Large intestine (tissue), 12 donors: ENCODE measurements at places on chromosomes 3 and 15. TPM values are rescaled to one million over a fixed set of nuclear protein-coding genes. Genes with fewer than 3 reads are reported as not detected.

Gene TMEM207
- polyA plus RNA-seq = 2.9 TPM

Gene KY
- polyA plus RNA-seq = 3.1 TPM

Gene HIGD2B
- polyA plus RNA-seq = not detected

Gene FAM174B
- polyA plus RNA-seq = 15.5 TPM

Gene KNG1
- 5.1 TPM for polyA plus RNA-seq

DNA sequence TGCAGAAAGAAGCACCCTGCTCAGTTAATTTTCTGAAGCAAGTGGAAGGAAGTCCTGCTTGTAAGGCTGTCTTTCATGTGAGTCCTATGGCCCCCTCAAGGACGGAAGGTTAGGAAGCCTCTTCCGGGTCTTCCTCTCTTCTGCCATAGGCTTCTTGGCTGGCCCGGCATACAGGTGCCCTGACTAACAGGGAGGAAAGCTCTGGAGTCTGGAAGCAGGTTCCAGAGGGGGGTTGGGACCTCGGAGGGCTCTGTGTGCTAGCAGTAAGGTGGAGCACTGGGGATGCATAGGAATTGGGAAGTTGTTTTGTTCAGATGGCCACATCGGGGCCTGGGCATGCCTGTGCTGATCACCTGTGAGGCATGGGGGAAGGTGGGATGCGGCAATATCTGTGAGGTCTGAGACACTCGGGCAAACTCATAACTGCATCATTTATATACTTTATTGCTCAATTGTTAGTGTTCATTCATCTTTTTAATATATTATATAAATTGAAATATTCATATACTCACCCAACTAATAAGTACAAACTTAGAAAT lies 49.6 kb downstream of the TRAK1 start:
- DNase-seq = no peak
- no peaks in the 10 kb centered on the region for H3K27me3 ChIP-seq

- no peaks in the 10 kb centered on the region for H3K27me3 ChIP-seq
- DNase-seq = no peak
- no peak overlapping the region for H3K4me3 ChIP-seq
- no peak overlapping the region for H3K27ac ChIP-seq
These were observed 89.3 kb upstream of the SLC24A5 start for GRCh38 chr15:48031466-48031865.

- peaks cover 4% of the 10 kb centered on the region for H3K27me3 ChIP-seq
- H3K4me3 ChIP-seq = no peak overlapping the region
- H3K27ac ChIP-seq = no peak overlapping the region
- H3K4me1 ChIP-seq = no peaks in the 10 kb centered on the region
These were observed 59.8 kb upstream of the MEX3B start for GRCh38 chr15:82105451-82106215.

- H3K4me1 ChIP-seq = no peaks in the 10 kb centered on the region
- no peak overlapping the region for H3K4me3 ChIP-seq
- no peaks in the 10 kb centered on the region for H3K36me3 ChIP-seq
- H3K27me3 ChIP-seq = no peaks in the 10 kb centered on the region
- H3K27ac ChIP-seq = no peak overlapping the region
- DNase-seq = no peak
These were observed 15.2 kb downstream of the NRROS start for GRCh38 chr3:196654735-196655090.
